Activated CD8-positive, alpha-beta memory T cell treated with anti-CD3 and anti-CD28 coated beads for 1 hour (primary cell): ENCODE measurements at places on chromosomes 7 and 10.

DNA sequence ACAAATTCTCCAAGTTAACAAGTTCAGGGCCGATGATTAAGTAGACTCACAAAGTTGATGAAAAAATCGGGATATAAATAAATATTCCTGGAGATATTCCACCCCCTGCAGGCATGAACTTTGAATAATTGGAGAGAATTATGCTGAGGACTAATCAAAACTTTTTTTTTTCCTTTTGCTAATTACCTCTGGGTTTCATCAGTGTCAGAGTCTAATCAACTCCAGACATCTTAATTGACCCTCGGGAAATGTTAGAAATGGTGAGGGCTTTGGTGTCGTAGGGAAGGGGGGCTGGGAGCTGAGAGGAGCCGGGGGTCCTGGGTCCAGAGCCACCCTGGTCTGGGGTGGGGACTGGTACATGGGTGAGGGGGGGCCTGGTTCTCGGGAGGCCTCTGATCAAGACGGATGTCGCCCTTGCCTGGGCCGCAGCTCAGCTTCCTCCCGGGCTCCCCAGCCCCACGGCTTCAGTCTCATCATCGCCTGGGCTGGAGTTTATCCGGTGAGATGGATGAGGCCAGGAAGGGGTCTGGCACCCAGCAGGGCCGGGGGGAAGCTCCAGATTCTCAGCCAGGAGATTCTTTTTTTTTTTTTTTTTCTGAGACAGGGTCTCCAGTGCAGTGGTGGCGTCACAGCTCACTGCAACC is 30.4 kb upstream of the ELFN1 start:
- DNase-seq, result no peak

GRCh38 chr7:145700488-145700887 is 416.1 kb upstream of the CNTNAP2 start:
- DNase-seq, result no peak

- no peak for DNase-seq
Observed at GRCh38 chr7:54725255-54725654, 33.8 kb downstream of the SEC61G start.

DNA sequence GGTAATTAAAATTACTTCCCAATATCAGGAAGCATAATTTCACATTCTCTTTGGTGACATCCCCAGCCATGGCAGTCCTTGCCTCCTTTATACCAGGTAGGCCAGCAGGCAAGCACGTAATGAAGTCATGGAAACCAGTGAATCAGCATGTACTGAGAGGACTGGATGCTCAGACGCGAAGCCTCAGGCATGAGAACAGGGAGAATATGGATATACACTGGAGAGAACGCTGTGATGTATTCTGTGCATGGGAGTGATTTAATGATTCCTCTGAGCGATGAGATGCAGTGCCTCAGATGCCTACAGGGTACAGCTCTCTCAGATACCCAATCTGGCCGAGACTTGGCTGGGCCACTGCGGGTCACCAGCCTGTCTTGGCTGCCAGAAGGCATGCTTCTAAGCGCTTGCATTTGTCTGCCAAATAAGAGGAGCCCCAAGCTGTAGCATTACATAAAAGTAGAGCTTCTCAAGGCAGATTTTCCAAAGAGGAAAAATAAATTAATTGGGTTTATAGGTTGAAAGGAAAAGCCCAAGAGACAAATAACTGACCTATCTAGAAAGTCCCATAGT is 238.1 kb downstream of the RELN start:
- DNase-seq, result no peak

DNA sequence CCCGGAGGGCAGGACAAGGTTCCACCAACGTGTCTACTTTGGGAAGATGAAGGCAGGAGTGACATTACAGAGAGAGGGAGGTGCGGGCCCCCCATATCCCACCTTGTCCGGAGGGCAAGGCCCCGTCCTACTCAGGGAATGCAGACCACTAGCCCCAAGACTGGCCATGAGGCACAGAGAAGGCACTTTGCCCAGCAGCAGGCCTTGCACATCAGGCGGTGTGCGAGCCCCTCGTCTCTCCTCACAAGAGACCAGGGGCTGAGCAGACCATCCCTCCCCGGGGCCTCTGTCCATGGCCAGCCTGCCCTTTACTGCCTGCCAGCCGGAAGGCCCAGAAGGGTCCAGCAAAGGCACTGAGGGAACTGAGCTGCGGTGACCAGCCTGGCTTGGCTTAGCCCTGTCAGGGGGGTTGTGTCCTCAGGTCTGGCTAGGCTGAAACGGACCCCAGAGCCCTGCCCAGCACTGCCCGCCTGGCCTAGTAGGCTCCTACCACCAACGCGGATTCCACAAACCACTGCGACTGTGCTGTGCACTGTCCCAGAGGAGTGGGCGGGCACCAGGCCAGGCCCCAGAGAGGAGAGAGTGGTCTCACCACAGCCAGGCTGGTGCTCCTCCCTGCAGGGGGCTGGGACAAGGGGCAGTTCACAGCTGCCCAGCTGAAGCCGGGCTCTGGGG is 16.7 kb downstream of the CAMK2B start:
- no peak for DNase-seq

- no peak for DNase-seq
Observed at GRCh38 chr7:133911724-133912123, 215.4 kb upstream of the LRGUK start.

DNA sequence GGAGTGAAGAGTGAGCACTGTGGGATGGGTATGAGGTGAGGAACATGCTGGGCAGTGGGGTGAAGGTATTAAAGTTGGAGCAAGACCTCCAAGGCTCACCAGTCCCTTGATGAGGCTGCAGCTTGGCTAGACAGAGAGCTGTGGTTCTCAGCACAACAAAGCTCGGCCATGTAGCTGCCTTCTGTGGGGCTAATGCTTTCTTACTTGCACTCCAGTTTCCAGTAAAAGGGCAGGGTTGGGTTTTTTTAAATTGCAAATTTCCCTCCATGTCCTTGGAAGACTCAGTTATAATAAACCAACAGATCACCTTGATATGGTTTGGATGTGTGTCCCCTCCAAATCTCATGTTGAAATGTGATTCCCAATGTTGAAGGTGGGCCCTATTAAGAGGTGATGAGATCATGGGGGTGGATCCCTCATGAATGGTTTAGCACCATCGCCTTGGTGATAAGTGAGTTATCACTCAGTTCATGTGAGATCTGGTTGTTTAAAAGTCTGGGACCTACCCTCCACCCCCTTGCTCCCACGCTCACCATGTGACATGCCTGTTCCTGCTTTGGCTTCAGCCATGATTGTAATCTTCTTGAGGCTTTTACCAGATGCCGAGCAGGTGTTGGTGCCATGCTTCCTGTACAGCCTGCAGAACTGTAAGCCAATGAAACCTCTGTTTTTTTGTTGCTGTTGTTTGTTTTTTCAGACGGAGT is 55.9 kb downstream of the ATXN7L1 start:
- no peak for DNase-seq

DNA sequence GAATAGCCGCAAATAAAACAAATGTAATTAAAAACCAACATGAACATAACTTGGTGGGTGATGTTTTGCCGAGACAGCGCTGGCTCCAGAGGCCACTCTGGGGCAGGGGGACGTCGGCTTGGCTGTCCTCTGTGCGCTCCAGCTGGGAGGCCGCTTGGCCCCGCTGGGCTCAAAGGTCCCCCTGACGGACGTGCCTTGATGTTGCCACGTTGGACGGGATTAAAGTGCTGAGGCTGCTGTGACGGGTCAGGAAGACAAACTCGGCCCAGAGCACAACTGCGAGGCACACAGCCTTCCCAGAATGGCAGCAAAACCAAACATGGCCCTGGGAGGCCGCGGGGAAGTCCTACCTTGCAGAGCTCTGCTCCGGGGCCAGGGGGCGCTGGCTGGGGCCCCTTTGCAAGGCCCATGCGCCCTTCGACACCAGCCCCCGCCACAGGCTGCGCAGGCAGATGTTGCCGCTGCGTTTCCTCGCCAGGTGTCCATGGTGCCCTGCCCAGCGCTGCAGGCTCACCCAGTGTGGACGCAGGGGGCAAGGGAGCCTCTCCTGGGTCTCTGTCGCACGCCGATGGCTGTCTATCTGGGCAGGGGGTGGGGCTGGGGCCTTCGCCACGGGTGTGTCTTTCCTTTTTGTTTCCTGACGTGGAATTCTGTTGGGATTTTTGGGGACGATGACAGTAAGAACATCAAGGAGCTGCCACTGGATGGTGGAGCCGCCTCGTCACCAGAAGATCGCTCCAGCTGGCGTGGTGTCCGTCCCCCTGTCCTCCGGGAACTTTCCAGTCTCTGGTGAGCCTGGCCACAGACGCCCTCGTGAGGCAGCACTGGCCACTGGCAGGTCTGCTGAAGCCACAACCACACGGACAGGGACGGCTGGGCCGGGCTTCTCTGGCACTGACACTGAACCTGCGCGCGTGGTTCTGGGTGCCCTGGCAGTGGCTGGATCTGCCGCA is 99.6 kb upstream of the DIP2C start:
- DNase-seq, result no peak

- DNase-seq, result peak; percentile 14
Observed at GRCh38 chr10:101354328-101355071, 535 bp downstream of the BTRC start.
